ENCODE measurements at places on chromosomes 5 and 9. TPM values are rescaled to one million over a fixed set of nuclear protein-coding genes. Genes with fewer than 3 reads are reported as not detected.

Gene PROB1
- 1.2 TPM for total RNA-seq

Gene TAF11L10
- total RNA-seq = not detected

Gene IFNB1
- not detected for total RNA-seq

Gene SPTLC1
- 84.9 TPM for total RNA-seq

Gene ORM2
- total RNA-seq = not detected

Gene ANXA1
- total RNA-seq = 467 TPM

Gene GPX3
- 3.8 TPM for total RNA-seq

Gene LMX1B
- total RNA-seq = not detected

Gene WNT8A
- not detected for total RNA-seq

Gene HK3
- total RNA-seq = not detected

Measured in endothelial cell of coronary artery (primary cell).